Stimulated activated CD4-positive, alpha-beta T cell treated with anti-CD3 and anti-CD28 coated beads, Interleukin-4, amount 100 ng/mL, for 48 hours (primary cell): ENCODE measurements at places on chromosomes 1 and 21.

- no peak for DNase-seq
These were observed 140.3 kb downstream of the SLC30A10 start for GRCh38 chr1:219788091-219788490.

- no peak for DNase-seq
These were observed 143.5 kb upstream of the PALMD start for GRCh38 chr1:99502400-99502799.

- DNase-seq, result no peak
These were observed 77.6 kb upstream of the RGS18 start for GRCh38 chr1:192080684-192081083.

DNA sequence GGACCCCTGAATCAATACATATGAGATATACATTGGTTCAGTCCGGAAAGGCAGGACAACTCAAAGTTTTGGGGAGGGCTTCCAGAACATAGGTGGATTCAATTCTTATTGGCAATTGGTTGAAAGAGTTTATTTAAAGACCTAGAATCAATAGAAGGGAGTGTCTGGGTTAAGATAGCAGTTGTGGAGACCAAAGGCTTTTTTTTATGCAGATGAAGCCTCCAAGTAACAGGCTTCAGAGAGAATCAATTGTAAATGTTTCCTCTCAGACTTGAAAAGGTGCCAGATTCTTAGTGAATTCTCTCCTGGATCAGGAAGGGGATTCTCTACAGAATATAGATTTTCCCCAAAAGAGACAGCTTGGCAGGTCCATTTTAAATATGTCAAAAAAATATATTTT lies 27.0 kb upstream of the CD5L start:
- DNase-seq, result no peak

DNA sequence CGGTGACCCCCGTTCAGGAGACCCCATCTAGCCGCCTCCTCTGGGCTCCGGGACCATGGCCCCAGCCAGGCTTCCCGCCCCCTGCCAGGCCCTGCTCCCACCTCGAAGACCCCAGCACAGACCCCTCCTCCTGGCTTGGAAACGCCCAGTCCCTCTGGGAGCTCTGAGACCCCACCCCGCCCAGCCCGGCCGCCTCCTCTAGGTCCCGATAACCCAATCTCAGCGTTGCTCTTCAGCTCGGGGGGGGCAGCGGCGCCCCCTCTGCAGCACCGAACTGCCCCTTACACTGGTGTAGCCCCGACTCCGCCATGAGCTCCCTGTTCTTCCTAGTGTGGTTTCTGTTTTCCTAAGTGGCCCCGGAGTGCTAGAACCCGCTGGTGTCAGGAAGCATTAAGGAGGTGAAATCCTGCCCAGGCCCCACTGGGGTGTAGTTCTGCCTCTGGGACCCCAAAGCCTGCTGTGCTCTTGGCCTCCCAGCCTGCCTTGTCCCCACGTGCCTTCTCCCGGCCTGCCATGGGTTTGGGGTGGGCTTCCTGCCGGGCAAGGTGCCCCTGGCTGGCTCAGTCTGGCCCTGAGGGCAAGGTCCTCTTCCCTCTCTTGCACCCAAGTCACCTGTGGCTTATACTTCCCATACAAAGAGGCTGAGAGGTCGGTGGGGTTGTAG lies 10.7 kb upstream of the MMEL1 start:
- DNase-seq, result no peak

GRCh38 chr1:163036671-163037070 lies 32.5 kb upstream of the RGS4 start:
- no peak for DNase-seq

GRCh38 chr1:29836651-29837646 lies 600.6 kb downstream of the PTPRU start:
- DNase-seq, result no peak

DNA sequence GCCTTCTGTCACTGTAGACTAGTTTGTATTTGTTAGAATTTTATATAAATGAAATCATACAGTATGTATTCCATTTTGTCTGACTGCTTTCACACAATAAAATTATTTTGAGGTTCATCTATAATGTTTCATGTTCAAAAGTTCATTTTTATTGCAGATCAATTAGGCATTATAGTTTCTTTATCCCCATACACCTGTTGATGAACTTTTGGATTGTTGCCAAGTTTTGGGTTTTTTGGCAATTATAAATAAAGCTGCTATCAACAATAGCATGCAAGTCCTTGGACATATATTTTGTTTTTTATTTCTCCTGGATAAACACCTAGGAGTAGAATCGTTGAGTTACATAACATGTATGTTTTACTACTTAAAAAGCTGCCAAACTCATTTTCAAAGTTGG lies 47.1 kb upstream of the FAM3B start:
- no peak for DNase-seq

DNA sequence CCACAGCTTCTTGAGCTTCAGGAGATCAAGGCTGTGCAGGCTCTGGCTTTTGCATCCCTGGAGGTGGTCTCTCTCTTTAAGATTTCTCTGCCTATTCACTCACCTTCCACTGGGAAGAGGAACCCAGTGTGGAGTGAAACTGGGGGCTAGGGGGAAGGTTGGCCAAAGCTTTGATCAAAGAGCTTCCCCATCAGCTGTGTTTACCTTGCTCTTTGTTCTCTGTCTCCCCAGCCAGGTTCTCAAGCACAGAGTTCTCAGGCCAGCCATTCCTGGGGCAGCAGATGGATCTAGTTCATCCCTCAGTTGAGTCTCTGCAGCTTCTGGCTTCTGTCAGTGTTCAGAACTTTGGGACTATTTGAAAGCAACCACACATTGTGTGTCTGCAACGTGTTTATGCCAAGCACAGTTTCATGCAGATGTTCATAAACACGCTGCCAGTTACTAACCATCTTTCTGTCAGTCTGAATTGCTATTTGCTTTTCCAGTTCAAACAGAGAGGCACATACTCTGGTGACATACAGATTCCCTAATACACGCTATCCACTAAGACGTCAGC lies 17.2 kb upstream of the MRPS14 start:
- no peak for DNase-seq

DNA sequence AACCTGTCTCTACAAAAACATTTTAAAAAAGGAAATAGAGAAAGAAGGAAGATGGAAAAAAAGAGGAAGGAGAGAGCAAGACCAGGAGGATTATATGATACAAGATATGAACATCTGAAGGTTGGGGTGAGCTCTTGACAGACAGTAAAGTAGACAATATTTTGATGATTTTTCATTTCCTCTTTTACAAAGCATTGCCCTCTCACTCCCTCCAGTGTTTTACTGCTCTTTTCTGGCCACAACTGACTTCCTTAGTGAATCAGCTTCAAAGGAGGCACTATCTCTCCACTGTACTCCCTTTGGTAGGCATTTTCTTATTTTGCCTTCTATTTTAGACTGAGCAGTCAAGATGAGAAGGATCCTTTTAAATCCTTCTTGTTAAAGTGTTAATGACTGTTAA lies 296.7 kb downstream of the KCTD3 start:
- no peak for DNase-seq

GRCh38 chr1:196207612-196208217 lies 400.5 kb downstream of the KCNT2 start:
- no peak for DNase-seq

GRCh38 chr1:44256762-44257554 lies 43.7 kb downstream of the DMAP1 start:
- no peak for DNase-seq

- no peak for DNase-seq
These were observed 236.2 kb upstream of the NRIP1 start for GRCh38 chr21:15301014-15301413.

GRCh38 chr1:246647513-246647912 lies 76.7 kb upstream of the SCCPDH start:
- no peak for DNase-seq

DNA sequence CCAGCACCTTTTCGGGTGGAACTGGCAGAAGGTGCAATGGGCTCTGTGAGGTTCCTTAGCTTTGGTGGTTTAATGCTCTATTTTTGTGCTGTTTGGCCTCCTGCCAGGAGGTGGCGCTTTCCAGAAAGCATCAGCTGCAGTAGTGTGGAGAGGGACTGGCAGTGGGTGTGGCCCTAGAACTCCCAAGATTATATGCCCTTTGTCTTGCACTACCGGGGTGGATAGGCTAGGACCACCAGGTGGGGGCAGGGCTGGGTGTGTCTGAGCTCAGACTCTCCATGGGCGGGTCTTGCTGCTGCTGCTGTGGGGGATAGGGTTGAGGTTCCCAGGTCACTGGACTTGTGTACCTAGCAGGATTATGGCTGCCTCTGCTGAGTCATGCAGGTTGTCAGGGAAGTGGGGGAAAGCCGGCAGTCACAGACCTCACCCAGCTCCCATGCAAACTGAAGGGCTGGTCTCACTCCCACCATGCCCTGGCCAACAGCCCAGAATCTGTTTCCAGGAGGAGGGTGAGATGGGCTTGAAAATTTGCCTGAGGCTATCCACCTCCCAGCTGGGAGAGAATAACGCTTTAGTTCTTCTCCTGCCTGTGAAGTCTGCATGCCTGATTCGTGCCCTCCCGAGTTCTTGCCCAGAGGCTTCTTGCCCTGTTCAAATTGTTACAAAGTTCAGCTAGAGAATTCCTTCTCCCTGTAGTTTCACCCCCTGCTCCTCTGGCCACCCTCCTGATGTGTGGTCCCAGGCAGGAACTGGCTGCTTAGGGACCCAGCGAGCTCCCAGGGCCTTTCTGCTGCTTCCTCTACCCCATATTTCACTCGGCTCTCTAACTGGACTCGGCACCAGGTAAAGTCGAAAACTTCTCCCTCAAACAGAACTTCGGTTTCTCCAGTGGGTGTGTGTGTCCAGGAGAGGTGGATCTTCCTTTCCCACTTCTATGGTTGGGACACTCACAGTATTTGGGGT lies 76.5 kb upstream of the BTG3 start:
- peak; percentile 51 for DNase-seq

DNA sequence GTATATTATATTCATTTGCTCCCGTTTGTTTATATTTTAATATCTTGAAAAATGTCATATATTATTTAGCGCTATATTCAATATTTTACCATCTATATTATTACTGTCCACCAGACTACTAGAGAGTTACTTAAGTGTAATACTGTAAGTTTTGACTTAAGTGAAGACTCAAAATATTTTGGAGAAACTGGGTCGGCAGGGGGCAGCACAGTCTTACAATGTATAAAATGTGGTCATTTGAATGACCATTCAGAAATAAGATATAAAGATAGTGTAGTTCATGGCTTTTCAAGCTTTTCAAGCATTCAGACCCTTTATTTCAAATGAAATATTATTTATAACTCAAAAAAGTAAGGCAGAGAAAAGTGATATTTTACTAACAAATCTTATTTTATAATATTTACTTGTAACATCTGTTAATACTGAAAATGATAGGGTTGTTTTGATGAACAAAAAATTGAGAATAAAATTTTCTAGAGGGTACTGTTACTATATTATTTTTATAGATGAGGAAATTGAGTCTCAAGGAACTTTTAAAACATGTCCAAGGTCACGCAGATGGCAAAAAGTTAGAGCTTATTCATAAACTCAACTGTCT lies 89.0 kb upstream of the SERTAD4 start:
- DNase-seq, result peak; percentile 59

DNA sequence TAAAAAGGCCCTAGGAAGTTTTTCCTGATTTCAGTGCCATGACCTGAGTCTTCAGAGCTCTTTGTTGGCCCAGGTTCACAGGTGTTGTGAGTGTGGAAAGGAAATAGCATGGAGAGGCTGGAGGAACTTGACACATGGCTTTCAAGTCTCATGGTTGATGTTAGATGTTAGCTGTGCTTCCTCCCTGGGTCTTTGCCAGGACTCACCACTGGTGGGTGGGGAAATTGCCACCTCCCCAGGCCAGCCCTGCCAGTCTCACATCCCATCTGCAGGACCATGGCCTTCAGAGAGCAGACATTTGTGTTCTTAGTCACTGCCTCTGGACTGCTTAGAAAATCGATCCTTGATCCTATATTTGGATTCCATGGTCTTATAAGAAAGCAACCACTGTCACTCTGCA lies 383.2 kb downstream of the DISC1 start:
- no peak for DNase-seq

- DNase-seq, result no peak
These were observed 298.6 kb upstream of the DAB1 start for GRCh38 chr1:57722285-57722978.

DNA sequence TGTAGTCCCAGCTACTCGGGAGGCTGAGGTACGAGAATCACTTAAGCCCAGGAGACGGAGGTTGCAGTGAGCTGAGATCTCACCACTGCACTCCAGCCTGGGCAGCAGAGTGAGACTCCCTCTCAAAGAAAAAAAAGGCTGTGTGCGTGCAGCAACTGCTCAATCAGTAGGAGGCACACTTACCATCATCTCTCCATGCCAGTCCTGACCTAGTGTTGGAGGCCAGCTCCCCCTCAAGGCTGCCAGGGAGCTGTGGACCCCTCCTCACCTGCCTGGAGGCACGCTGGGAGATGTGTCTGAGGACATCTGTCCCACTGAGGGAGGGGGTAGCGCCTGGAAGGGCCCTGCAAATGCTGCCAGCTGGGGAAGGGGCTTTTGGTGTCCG lies 11.9 kb downstream of the RPS6KA1 start:
- no peak for DNase-seq

- DNase-seq, result no peak
These were observed 181.0 kb downstream of the FOXD2 start for GRCh38 chr1:47618830-47619229.

- peak; percentile 13 for DNase-seq
These were observed 42.3 kb upstream of the SYT14 start for GRCh38 chr1:209895709-209896108.
